ENCODE measurements at places on chromosomes 6 and 20.

- DNase-seq, result no peak
These were observed 8.0 kb upstream of the RAET1E start for GRCh38 chr6:149905911-149906371.

DNA sequence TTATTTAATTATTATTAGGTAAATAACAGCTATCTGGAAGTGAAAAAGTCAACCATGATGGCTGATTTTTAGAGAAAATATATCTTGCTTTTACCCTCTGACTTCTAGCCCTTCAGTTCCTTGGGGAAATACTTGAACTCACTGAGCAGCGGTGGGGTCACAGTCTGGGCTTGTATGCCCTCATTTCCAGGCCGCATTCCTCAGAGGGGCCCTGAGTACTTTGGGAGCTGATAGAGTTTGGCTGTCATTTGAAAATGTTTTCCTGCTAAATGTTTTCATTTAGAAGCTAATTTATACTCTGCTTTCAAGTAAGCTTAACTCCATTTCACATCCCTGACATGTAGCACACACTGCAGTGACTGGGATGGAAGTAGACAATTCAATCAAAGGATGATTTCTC, 1028.5 kb downstream of the KIF16B start:
- DNase-seq, result no peak

GRCh38 chr20:1934721-1935573, 39.7 kb downstream of the SIRPA start:
- no peak for DNase-seq

GRCh38 chr6:161434921-161435747, 161.3 kb upstream of the AGPAT4 start:
- DNase-seq, result no peak

DNA sequence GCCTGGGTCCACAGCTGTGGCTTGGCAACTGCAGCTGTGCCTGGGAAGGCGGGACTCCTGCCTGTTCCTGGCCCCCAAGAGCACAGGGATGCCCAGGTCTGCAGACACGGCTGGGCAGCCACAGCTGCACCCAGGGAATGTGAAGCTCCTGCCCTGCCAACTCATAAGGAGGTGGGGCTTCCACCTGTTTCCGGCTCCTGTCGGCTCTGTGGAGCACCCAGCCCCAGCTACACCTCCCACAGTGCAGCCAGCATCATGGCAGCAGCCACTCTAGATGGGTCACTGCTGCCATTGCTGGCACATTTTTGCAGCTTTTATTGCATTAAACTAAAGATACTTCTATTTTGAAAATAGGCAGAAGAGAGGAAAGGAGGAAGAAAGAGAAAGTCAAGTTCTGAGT, 207.9 kb downstream of the SAMD5 start:
- DNase-seq, result no peak

DNA sequence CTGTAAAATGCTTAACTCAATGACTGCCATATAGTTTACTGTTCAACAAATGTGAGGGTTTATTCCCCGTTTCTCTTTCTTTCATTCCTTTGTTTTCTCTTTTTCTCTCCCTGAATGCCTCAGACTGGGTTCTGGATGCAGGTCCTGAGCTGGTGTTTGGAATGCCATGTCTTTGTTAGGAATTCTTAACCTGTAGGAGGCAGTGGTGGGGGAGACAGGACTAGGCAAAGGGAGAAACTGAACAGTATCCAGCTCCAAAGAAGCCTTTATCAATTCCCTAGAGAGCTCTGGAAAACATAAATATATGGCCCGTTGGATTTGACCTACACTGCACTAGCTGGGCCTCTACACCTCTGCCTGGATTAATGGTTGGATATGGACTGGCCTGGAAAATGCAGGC, 621.2 kb upstream of the SLC35B3 start:
- DNase-seq, result no peak

- DNase-seq, result no peak
These were observed 49.2 kb upstream of the ZFP64 start for GRCh38 chr20:52240802-52241201.

DNA sequence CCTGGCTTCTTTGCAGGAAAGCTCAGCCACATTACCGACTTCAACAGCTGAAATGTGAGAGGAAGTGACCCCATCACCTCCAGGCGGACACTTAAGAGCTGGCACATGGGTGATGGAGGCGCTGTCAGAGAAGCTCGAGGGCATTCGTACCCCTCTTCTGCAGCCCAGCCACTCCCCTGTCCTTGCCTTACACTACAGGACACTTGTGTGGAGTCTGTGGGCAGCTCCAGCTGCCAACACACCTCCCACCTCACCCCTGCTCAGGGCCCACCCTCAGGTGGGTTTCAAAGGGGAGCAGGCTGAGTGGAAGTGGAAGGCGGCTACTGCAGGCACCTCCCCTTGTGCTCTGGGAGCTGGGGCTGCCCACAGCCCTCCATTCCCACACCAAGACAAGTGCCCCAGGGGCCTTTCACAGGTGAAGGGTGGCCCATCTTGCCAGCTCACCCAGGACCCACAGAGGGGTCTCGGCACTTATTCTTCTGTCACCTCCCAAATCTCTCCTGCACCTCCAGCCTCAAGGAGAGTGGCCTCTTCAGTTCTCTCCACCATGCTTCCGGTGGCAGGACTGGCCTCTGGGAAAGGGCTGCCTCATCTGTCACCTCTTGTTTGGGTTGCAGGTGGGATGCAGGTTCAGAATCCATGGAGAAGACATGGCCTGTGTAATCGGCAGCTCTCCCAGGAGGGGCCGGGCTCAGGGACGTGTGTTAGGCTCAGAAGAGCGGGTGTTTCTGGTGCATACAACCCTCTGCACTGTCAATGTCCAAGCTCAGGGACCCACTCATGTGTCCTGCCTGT, 49.8 kb downstream of the IRF4 start:
- DNase-seq, result no peak

DNA sequence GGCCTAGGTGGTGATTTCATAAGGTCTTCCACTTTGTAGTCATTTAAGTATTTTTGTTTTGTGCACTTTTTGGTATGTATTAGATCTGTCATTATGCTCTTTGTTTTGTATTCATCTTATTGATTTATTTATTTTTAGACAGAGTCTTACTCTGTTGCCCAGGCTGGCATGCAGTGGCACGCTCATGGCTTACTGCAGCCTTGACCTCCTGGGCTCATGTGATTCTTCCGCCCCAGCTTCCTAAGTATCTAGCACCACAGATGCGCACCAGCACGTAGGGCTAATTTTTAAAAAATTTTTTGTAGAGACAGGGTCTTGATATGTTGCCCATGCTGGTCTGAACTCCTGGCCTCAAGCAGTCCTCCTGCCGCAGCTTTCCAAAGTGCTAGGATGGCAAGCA, 30.6 kb downstream of the TPX2 start:
- DNase-seq, result no peak

DNA sequence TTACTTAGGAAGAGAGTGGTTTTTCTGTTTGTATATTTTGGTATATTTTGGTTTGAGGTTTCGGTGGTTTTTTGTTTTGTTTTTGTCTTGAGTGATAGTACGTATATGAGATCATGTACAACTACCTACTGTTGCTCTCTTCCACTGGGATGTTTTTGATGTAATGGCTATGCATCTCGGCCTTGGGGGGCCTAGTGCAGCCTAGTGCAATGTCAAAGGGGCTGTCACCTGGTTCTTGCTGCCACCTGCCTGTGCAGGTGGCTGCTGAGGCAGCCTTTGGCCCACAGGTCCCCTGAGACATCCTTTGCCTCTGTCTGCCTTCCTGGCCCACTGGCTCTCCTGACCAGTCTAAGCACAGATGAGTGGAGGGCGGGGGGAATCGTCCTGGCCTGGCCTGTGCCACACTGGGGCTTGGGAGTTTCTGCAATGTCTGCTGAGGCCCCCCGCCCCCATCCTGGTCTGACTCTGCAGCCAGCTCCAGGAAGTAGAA, 546.6 kb downstream of the CD83 start:
- no peak for DNase-seq

- DNase-seq, result no peak
These were observed 671 bp downstream of the CDH4 start for GRCh38 chr20:61252601-61253263.

- no peak for DNase-seq
These were observed 14.8 kb upstream of the ADGB start for GRCh38 chr6:146583966-146584365.

DNA sequence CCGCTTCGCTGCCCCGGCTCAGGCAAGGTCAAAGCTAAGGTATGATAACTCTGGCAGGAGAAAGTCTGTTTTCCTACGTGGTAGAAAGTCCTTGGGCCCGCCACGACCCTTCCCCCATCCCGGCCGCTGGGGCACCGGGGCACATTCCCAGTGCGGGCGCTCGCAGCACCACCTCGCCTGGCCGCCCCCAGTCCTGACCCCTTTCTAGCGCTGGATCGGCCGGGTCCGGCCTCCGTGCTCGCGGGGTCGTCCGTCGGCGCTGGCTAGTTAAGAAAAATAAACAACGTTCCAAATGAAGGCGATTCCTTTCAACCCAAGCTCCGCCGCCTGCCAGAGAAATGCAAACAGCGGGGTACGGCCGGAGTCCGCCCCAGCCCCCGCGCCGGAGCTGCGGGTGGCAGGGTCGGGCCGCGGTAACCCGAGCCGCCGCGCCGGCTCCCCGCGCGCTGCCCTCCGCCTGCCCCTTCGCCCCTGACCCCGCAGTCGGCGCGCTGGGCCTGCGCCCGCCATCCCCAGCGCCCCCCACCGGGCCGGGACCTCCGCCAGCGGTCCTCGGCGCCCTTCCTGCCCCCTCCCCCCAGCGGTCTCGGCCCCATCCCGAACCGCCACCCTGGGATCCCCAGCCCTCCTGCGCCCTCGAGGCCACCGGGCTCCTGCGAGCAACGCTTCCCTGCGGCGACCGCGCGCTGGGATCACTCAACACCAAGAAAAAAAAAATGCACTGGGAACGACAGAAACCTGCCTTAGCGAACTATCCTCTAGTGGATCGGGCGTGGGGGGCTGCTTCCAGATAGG, 37.6 kb downstream of the NCR2 start:
- no peak for DNase-seq

DNA sequence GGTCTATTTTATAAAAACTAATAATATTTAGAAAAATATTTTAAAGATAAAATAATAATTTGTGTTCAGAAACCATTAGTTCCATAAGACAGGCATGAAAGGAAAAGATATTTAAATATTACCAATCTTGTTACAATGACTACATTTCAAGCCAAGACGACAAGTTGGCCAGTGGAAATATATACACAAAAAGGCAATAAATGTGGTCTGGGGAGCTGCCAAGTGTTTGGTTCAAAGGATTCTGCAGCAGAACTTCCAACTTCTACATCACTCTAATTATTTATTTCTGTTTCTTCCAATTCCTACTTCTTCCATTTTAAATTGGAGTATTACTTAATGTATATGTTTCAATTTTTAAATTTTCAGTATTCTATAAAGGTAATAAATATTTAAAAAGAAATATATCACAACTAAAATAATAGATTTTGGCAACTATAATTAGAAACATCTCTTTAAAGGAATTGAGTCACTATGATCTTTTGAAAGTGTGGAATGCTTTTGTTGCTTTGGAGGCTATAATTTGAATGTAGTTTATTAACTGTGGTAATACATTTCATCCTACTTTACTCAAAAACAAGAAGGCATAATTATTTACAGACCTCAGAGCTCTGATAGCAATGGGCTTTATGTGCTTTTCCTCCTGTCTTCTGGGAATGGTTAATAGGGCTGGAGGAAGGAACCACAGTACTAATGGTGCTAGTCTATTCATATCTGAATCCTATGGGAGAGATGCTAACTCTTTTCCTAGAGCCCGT, 129.7 kb upstream of the FAM184A start:
- no peak for DNase-seq

- no peak for DNase-seq
These were observed 15.9 kb upstream of the KCNK16 start for GRCh38 chr6:39338397-39338796.

- no peak for DNase-seq
These were observed 1.8 kb downstream of the TIAM2 start for GRCh38 chr6:154996841-154997311.
